NCI-H510A treated with DMSO at 0.1 percent for 48 hours (cell line): ENCODE measurements at places on chromosomes 6 and 20.

- no peak for DNase-seq
Observed at GRCh38 chr6:142669471-142670351, 275.3 kb downstream of the HIVEP2 start.

DNA sequence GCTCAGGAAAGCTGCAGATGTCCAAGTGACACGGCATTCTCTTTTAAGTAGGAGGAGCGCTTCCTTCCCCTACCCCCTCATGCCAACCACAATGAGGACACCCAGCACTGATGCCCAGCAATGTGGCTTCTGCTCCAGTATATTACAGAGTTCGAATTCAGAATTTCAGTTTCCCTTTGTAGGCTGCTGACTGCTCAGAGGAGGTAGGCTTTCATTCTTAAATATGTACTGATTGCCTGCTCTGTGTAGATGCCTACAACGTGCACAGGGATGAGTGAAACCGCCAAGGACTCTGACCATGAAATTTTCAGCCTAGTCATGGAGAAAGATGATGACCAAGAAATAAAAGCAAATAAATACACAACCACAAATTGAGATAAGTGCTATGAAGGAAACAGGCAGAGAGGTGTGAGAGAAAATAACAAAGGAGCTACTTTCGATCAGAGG is 50.9 kb upstream of the TNFAIP3 start:
- no peak for DNase-seq

- no peak for DNase-seq
Observed at GRCh38 chr20:47019121-47019824, 124.6 kb downstream of the EYA2 start.

GRCh38 chr6:15897063-15897876 is 231.6 kb upstream of the MYLIP start:
- no peak for DNase-seq

GRCh38 chr6:105991561-105992314 is 94.4 kb upstream of the PRDM1 start:
- peak; percentile 27 for DNase-seq

DNA sequence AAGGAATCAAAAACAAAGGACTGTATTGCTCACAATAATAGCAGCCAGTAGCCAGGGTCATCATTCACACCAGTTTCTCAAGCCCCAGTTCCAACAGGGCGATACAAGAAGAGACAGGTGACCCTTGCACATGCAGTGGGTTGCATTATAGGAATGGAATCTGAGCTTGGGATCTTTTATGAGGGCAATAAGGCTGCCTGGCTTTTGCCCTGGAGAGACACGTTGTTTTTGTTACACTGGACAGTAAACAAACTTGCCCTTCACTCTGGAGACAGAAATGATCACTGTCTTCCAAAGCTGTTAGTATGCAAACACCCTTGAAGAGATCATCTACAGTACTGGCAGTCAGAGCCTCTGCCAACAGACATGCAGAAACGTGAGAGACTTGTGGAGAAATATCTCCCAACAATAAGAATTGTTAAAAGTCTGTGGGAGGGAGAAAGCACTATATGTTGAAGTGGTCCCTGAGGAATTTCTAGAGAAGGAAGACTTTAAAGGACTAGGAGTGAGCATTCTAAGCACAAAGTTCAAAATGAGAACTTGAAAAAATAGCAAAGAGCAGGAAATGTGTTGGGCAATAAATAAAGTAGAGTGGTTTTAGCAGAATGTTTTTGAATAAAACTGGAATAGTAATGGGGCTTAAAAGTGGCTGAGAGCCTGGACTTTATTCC is 6.2 kb upstream of the COL12A1 start:
- no peak for DNase-seq

- no peak for DNase-seq
Observed at GRCh38 chr6:906920-907319, 214.0 kb upstream of the EXOC2 start.

- DNase-seq, result no peak
Observed at GRCh38 chr6:112296122-112296521, 41.8 kb upstream of the LAMA4 start.

DNA sequence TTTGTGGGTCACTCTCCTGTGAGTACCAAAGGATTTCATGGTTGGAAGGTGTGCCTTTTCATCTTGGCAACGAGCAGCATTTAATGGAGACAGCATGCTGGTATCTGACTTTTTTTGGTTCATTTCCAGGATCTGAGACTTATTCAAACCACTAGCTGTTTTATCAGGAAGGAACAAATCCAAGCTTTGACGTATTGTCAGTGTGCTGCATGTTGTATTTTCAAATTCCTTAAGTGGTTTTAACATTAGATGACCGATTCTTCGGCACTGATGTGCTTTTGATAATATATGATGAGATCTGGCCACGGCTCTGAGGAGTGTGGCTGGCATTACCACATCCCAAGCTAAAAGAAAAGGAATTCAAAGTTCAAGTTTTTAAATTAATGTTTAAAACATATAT is 6.4 kb downstream of the RMND1 start:
- DNase-seq, result no peak

- peak; percentile 64 for DNase-seq
Observed at GRCh38 chr6:159693128-159693893, at the start of gene SOD2. SOD2 (minus strand) TSS chr6:159693241; CDS start chr6:159693167, 74 bp downstream.

- DNase-seq, result no peak
Observed at GRCh38 chr6:89690944-89691324, 52.4 kb upstream of the LYRM2 start.

- no peak for DNase-seq
Observed at GRCh38 chr6:48973491-48973890, 489.6 kb downstream of the MMUT start.

DNA sequence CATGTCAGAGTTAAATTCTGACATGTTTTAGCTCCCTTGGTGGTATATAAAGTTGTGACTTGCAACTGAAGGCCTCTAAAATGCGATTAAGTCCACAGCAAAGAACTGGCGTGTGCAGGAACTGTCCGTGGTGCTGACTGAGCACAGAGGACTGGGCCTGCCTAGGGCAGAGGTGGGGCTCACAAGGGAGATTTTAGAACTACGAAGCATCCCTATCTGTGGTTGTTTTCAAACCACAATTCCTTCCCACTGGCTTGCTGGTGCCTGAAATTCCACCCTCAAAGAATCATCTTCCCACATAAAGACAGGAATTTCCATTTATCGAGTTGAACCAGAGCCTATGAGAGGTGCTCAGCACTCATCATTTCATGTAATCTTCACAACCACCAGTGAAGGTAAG is 30.1 kb downstream of the RIMS4 start:
- no peak for DNase-seq

DNA sequence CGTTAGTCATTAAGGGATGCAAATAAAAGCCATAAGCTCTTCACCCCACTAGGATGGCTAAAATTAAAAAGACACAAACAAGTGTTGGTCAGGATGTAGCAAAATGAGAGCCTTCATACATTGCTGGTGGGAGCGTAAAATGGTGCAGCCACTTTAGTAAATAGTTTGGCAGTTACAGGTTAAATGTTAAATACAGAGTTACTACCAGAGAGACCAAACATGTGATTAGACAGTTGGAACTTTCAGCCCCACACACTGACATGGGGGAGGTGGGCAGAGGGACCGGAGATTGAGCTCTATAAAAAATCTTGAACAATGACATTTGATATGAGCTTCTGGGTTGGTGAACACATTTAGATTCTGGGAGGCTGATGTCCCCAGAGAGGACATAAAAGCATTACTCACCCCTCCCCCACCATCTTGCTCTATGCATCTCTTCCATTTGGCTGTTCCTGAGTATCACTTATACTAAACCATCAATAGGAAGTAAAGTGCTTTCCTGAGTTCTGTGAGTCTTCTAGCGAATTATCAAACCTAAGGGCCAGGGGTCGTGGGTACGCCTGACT is 20.4 kb upstream of the ZNF318 start:
- no peak for DNase-seq

- DNase-seq, result no peak
Observed at GRCh38 chr20:23231561-23232218, 118.9 kb upstream of the NXT1 start.

- DNase-seq, result no peak
Observed at GRCh38 chr6:147395158-147395557, 113.3 kb upstream of the SAMD5 start.

- no peak for DNase-seq
Observed at GRCh38 chr6:111920578-111920977, 47.3 kb upstream of the FYN start.

- no peak for DNase-seq
Observed at GRCh38 chr6:36934901-36935300, 19.6 kb upstream of the PI16 start.

GRCh38 chr6:165744555-165745228 is 81.7 kb upstream of the PDE10A start:
- DNase-seq, result no peak

DNA sequence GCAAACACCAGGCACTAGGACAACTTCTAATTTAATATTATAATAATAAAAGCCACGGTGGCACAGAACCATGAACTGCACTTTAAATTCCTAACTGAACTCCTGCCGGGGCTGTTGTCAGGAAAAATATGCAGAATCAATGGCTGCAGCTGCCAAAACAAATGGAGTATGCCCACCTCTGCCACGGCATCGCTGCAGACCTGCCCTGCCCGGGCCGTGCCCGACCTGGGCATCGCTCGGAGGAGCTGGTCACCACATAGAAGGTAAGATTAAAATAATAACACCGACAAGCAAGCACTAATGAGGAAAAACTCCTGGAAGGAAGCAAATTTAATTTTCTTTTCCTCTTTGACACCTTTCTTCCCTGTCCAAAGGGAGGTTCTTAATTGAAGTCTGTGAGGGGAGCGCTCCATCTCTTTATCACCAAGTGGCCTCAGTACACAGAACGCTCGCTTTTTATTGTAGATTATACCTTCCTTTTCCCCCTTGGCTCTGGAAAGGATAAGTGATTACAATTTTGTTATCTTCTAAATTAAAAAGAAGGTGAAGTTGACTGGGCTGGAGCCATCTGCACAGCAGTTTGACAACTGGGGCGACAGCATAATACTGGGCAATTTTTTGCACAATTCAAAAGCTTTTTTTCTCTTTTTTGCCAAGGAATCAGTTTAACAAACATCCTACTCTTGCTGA is 351.3 kb downstream of the ZFAND3 start:
- no peak for DNase-seq

DNA sequence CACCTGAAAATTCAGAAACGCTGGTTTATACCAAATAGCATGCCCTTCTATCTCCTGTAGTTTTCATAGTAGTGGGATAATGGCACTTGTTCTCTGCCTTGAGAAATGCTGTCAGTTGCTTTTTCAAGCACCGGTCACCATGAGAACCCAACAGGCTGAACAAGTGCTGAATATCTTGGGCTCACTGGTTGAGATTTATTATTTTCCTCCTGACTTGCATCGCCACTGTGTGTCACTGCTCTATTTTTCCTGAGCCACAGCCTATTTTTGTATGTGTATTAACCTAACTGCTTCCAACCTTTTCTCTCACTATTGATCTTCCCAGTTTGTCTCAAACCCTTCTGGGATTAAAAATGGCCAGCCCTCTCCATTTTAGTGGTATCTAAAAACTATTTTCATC is 71.9 kb downstream of the OPN5 start:
- no peak for DNase-seq

DNA sequence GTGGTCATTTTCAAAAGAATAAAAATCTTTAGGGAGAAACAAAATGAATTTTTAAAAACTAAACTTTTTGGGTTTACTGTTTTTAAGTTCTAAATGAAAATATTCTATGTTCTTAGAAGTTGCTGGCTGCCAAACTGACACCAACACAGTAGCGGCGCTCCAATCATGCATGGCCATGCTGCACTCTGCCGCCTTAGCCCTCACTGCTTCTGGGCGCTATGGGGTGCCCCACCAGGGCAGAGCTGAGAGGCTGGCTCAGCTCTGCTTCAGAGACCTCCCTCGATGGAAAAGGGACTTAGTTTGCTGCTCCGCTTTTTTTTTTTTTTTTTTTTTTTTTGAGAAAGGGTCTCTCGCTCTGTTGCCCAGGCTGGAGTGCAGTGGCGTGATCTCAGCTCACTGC is 20.9 kb downstream of the EZR start:
- no peak for DNase-seq

DNA sequence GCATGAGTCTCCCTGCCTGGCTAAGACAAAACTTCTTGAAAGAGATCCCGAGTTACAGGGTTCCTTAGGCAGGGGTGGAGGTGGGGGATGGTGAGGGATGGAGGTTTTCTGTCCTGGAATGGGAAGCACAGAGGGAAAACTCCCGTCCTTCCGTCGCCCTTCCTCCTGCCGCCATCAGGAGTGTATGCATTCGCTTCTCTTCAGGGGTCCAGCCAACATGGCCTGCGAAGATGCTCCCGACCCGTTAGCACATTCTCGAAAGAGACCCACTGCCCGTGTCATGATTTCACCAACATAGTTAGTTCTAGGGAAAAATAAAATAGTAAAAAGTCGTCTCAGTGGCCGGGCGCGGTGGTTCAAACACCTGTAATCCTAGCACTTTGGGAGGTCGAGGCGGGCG is 37.1 kb downstream of the KIF25 start:
- DNase-seq, result no peak

DNA sequence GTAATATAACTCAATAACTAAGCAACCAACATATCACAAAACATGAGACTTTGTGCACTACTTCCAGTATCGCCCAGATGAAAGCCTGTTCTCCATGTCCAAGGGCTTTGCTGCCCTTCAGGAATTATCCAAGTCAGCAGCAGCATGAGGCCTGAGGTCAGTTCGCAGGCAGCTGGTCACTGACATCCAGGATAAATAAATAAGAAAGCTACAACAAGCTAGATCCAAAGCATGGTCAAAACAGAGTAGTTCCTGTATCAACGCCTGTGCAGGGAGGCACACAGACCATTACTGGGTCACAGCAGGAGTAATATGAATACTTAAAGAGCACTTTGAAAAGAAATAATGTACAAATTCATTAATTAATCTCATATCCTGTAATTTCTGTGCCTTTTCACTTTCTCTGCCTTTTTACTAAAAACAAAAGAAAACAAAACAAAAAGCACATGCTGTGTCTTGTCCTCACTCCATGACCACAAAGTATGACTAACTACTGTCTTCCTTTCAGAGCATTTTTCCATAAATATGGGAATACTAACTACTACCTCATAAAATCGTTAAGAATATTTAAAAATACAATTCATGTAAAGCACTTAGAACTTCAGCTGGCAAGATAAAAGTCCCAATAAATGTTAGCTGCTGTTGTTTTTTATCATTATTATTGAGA is 374.9 kb upstream of the IRAK1BP1 start:
- DNase-seq, result no peak
